RCC 7860 (cell line): ENCODE measurements at places on chromosomes 2 and 18.
A peak's percentile ranks its signal among the peaks of the same experiment; 100 is the strongest.

DNA sequence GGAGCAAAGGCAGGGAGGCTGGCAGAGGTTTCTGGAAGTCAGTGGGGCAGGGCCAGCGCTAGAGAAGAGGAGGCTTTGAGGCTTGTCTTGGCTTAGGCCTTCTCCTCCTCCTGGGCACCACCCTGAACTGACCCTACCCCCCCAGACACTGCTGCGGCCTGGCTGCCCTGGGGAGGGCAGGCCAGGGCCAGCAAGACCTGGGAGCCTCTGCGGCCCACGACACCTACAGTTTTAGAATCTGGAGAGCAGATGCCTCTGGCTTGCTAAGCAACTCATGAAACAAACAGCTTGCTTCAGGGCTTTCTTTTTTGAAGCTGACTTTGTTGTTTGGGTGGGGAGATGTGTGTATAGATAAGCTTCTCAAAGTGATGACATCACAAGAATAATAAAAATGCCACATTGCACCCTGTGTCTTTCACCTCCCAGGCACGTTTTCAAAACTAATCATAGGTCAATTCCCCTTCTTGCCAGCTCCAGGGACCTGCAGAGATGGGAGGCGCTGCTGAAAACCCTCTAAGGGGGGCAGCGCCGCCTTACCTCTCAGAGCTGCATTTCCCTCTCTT, 46.2 kb upstream of the SMAD7 start:
- DNase-seq: peak; percentile 92

DNA sequence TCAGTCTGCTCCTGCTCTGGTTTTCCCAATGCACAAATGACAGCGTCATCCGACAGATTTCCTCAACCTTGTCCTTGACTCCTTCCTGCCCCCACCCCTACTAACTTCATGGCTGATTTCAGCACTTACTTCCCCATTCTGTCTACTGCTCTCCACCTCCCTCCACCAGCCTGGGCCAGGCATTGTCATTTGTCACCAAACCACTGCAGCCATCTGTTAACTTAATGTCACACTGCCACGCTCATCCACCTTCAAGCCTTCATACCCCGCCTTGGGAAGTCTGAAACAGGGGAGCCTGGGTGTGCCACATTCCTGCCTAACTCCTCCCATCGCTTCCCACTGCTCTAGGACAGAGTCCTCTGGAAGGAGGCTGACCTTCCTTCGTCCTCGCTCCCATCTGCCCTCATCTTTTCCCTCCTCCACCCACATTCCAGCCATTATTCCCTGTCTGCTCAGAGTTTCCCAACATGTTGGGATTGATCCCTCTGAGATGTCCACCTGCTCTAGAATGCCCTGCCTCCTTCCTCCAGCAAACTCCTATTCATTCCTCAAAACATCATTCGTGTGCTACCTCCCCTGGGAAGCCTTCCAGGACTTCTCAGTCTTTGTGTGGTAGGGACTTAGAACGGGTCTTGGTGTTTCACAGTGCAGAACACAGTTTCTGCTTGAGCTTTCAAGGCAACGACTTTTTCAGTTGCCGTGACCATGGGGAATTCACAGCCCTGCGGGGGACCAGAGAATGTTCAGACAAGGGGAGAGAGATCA, 42.2 kb upstream of the SMAD7 start:
- no peak for DNase-seq

DNA sequence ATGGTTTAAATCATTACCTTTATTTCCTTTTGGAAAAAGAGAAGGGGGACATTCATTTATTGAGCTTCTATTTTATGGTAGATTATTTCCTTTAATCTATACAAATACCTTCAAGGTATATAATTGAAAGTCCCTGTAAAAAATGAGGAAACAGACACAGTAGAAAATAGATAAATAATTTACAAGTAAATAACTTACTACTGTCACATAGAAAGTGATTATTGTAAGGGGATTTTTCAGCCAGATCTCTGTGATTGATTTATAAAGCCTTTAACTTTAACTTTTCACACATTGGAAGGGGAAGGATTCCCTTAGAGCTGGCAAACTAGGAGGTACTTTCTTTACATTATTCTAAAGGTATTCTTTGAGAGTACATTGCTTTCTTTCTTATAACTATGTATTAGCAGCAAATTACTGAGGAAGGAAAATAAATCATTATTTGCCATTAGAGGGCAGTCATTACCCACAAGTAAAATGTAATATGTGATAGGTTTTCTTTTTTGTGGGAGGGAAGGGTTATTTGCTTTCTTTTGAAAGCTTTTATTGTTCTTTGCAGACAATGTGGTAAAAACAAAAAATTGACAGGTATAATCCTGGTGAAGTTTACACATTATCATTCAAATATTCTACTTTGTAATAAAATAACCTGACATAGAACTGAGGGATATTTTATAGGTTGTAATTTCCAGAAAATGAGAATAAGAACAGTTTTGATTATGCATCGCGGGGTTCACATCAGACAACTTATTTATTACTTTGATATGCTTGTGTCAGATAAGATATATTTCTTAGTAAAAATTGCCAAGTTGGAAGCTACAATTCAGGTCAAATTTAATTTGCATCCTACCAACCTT, 24.8 kb upstream of the RPE start:
- peak; percentile 41 for DNase-seq

DNA sequence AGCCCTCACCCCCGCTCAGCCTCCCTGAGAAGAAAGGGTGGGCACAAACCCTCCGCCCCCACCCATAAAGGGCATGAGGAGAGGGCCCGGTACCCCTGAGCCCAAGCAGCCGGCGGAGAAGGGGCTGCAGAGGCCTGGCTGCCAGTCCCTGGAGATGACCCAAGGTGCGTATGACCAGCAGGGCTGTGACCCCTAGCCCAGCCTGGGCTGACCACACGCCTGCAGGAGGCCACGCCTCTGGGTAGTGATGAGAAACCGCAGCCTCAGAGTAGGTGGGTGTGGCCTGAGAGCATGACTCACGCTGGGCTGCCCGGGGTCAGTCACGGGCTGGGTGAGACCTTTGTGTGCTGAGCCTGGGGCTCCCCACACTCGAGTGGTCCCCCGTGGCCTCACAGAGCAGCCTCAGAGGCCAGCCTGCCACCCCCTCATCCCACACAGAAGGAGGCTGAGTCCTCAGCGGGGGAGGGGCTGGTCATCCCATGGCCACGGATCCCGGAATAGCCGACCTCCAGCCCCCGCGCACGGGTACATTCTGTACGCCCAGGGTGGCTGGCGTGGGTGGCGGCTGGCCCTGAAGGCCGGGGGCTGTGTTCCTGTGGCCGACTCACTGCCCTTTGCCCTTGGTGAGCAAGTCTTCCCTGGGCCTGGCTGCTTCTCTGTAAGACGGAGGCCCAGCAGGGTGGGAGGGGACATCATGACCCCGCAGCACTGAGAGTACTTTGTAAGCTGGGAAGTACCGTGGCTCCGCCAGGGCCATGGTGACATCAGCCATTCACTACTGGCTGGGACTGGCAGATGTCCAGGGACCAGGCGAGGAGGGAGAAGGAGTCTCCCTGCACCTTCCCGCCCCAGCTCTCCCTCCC, 110.8 kb upstream of the OTOS start:
- peak; percentile 96 for DNase-seq

DNA sequence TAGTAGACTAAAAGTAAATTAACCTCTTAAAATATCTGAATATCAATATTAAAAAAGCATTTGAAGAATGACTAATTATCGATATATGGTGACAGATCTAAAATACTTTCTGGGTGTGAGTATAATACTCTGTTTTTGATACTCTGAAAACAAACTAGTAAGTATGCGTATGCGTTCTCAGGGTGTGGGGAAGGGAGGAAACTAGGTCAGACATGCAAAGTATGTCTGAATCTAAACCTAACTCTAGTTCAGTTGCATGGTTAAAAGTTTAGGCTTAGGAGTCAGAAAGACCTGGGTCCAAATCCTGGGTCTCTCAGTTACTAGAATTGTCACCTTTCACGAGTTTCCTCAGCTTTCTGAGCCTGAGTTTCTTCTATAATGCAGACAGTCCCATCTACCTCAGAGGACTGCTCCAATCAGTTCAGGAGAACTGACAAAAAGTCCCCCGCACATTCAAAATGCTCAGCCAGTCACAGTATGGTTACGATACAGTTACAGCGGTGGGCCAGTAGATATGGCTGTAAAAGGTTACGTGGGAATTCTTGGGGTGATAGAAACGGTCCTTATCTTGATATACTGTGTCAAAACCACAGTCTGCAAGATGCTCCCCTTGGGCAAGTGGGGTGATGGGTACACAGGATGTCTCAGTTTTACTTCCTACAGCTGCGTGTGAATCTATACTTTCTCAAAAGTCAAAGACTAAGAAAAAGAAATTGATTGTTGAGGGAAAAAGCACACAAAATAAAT, 29.2 kb downstream of the UNC50 start:
- DNase-seq: no peak

DNA sequence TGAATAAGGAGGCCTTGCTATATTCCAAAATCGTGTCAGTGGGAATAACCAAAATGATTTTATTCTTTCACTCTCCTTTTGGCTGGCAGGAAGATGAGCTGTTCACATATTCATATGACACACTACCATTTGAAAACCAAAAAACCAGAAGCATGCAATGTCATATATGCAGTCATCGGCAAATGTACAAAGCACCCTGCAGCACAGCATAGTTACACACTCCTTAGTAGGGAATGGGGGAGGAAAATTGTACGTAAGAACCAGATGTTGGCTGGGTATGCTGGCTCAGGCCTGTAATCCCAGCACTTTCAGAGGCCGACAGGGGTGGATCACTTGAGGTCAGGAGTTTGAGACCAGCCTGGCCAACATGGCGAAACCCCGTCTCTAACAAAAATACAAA, 176.6 kb downstream of the GFPT1 start:
- no peak for DNase-seq

DNA sequence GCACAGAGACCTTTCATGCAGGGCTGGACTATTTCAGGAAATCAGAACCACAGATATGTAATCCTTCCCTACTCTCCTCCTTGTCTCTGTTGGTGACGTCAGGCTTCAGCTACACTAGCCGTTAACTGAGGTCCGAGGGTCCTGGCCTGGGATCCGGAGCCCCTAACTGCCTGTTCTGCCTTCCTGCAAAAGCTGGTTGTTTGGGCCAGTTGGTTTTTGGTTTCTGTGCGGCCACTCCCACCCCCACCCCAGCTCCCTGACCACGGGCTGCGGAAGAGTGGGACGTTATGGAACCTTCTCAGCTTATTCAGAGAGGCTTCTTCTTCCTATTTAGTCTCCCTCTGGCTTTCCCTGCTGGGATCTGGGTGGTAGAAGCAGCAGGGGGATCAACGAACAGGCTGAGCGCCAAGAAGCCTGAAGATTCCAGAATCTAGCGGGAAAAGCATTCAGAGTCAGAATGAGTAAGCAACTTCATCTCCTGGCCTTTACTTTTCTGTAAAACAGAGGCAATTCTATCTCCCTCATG, 49.3 kb upstream of the ROCK2 start:
- DNase-seq: no peak

DNA sequence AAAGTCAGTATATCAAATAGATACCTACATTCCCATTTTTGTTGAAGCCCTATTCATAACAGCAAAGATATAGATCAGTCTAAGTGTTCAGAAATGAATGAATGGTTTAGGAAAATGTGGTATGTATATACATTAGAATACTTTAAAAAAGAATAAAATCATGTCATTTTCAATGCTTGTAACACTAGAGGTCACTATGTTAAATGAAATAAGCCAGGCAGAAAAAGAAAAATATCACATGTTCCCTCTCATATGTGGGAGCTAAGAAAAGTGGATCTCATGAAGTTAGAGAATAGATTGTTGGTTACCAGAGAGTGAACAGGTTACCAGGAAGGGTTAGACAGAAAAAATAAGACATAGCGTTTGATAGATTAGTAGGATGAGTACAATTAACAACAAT, 1111.0 kb upstream of the SLC39A10 start:
- DNase-seq: no peak

DNA sequence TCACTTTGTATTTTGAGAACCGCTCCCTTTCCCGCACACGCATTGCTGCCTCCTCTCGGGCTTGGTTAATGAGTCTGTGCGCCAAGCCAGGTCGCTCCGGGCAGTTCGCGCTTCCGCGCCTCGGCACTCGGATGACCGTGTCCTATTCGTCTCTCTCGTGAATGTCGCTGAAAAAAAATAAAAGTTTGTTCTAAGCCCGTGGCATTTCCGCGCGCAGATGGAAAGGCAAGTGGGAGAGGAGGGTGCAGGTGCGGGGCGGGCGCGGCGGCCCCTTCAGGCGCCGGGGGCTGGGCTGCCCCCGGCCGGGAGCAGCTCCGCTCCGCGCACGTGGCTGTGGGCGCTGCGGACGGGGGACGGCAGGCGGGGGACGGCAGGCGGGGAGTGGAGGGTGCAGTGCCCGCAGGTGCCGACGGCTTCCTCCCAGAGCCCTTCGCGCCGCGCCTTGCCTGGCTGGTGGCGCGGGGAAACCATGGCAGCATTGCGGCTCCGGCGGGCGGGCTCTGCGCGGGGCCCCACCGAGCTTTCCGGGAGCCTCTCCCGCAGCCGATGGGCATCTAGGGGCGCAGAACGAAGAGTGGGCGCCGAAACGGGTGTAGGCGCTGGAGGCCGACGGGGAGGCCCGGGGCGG, 159.6 kb upstream of the SIX2 start:
- DNase-seq: no peak

DNA sequence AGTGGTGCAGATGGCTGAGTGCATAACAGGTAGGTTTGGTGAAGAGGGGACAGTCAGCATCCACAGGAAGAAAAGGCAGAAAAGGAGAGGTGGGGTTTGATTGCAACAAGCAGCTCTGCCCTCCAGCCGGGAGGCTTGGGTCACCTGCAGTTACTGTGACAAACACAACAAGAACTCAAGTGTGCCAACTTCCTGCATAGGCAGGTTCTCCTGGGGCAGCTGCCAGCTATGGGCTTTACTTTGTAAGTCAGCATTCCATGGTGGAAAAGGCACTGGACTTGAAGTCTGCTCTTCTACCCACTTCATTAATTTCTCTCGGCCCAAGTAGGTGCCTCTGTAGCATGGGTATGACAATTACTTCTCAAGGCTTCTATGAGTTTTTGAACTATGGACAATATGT, 98.9 kb downstream of the MYT1L start:
- DNase-seq: no peak

- no peak for DNase-seq
Measured at GRCh38 chr2:65331336-65332025, 100.9 kb downstream of the SPRED2 start.

GRCh38 chr2:30627151-30627550, 180.1 kb downstream of the CAPN13 start:
- DNase-seq: no peak

GRCh38 chr18:3526421-3527354, 76.7 kb downstream of the TGIF1 start:
- no peak for DNase-seq

GRCh38 chr2:149972066-149972465, 384.5 kb upstream of the MMADHC start:
- DNase-seq: no peak

DNA sequence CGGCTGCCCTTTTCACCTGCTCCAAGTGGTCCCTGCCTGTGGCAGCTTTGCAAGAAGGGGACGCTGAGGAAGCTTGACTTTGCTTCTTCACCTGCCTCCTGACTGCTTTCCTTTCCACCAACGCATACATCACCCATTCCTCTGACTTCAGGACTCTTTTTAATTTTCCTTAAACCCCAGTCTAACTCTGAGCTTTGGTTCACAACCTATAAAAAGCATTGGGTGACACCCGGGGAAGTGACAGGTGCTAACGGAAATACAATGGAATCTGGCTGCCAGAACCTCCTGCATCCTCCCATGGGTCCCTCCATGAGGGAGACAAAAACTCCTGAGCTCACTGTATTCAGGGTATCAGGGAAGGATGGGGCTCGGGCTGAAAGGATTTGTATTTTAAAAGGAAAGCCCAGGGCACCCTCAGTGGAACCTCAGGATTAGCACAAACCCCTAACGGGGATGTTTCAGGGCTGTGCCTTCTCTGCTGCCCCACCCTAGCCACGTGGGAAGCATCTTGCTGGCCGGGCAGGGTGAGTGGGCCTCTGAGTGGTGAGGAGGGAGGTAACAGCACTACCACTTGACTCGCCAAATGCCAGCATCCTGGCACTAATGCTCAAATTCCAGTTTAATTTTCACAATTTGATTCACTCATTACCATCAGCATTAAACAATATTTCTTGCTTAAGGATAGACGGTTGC, 284.8 kb downstream of the CELF4 start:
- no peak for DNase-seq
